ENCODE measurements at places on chromosomes 2 and 18.

- DNase-seq: no peak
Observed at GRCh38 chr2:187403568-187404260, 44.3 kb downstream of the CALCRL start.

DNA sequence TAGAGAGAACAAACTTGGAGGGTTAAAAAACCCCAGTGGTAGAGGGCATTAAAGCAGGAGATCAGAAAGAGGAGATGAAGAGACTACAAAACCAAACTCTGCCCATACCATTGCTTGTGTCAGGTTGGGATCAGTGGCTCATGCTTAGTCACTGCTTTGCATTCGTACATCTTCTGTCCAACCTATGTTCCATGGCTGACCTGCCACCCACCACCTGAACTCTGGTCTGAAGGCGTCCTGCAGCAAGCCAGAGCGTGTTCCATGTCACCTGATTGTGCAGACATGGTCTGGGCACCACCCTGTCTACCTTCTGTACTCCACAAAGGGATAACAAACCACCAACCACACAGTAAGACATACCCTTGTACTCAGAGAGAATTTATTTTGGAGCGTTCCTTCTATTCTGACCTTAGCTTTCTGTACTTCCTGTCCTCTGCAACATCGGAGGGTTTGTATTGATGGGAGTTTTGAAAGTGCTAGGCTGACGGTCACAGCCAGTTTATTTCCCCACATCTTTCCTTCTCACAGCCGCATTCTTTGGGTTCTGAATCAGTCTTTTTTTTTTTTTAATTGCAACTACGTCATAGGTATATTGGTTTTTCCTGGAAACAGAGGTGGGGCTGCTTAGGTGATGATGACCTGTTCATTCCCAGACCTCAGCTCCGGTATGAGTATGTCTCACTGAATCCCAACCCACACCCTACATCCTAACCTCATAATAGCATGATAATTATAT is 88.3 kb downstream of the SOWAHC start:
- DNase-seq: no peak

- no peak for DNase-seq
Observed at GRCh38 chr18:48188609-48189008, 220.6 kb downstream of the ZBTB7C start.

DNA sequence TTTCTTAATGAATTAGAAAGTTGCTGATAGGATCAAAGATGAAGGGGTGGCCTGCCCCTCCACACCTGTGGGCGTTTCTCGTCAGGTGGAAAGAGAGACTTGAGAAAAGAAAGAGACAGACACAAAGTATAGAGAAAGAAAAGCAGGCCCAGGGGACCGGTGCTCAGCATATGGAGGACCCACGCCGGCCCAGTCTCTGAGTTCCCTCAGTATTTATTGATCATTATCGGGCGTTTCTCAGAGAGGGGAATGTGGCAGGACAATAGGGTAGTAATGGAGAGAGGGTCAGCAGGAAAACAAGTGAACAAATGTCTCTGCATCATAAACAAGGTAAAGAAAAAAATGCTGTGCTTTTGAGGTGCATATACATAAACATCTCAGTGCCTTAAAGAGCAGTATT is 144.3 kb downstream of the CCDC102B start:
- no peak for DNase-seq

DNA sequence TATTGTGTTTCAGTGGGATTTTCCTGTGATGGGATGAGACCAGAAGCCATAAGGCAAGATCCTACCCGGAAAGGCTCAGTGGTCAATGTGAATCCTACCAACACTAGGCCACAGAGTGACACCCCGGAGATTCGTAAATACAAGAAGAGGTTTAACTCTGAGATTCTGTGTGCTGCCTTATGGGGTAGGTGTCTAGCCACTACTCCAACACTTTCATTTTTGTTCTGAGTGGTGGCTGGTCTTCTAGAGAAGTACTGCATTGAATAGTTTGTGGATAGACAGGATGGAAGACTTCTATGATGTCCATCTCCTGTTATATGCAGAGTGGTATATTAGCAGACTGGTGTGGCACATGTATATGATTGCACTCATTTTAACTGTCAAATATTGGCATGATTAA is 117.7 kb upstream of the IL1R2 start:
- DNase-seq: no peak

DNA sequence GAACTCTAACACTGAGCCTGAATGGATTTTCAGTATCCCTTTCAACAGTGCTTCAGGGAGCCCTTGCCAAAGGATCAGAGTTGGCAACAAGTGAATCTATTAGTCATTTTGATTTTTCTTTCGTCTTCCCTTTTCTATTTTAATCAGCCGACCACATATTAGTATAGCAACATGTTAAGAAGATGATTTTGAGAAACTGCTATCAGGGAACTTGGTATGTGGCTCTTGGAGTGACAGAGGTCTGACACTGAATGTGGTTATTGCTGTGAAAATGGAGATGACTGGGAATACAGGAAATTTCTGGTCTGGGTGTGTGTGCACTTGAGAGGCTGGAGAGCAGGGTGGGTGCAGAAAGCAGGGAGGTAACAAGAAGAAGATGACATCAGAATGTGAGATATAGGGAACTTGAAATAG is 28.7 kb upstream of the IL1RL1 start:
- no peak for DNase-seq
